ENCODE measurements at places on chromosomes 12 and 14.

GRCh38 chr12:64860446-64860998, 36.1 kb downstream of the TBC1D30 start:
- DNase-seq: no peak

- DNase-seq: no peak
Observed at GRCh38 chr12:3253682-3254275, 176.6 kb downstream of the TSPAN9 start.

- no peak for DNase-seq
Observed at GRCh38 chr14:53175375-53175774, 22.3 kb upstream of the DDHD1 start.

DNA sequence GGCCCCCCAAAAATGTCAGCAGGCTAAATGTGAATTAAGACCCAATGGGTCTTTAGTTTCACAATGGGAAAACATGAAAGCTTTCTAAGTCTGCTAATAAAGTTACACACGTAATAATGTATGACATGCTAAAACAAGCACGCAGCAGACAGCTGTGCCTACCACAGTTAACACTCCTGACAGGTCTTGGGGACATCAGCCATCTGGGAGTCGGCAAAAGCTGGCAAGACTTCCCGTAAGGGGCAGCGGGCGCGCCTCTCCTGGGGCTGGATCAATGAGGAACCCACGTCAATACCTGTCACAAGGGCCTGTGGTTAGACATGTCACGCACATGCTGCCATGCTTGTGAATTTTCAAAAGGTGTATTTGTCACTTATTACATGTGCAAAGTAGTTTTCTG, 45.0 kb downstream of the ACTN1 start:
- no peak for DNase-seq

- no peak for DNase-seq
Observed at GRCh38 chr12:121648458-121649028, 20.9 kb downstream of the MORN3 start.

DNA sequence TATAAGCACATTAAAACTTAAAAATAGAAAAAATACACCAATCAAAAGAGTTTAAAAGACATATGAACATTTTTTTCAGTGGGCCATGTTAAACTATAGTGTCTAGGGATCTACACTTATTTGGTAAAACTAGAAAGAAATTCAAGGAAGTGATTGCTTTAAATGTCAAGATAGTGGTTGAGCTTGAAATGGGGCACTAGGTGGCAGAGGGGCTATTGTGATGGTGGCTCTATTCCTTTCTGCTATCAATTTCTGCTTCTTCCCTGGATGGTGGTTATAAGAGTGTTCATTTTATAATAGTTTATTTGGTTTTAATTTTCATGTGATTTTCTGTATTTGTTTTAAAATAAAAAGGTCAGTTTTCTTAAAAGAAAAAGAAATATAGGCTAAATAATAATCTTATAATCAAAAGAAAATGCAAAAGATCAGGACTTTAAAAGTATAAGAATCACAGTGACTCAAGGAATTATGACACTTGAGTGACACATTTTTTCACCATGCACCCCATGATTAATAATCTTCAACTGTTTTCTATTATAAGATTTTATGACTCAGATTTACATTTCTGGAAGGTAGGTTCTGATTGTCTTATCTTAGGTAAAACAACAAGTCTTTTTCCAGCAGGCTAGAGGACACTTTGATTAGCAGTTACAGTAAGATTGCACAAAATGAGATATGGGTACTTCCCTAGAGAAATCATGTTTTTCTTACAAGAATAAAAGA, 137.5 kb downstream of the FSCB start:
- DNase-seq: no peak

- no peak for DNase-seq
Observed at GRCh38 chr12:12004524-12004923, 66.2 kb upstream of the BCL2L14 start.

- no peak for DNase-seq
Observed at GRCh38 chr12:71503579-71504391, 64.2 kb downstream of the LGR5 start.

DNA sequence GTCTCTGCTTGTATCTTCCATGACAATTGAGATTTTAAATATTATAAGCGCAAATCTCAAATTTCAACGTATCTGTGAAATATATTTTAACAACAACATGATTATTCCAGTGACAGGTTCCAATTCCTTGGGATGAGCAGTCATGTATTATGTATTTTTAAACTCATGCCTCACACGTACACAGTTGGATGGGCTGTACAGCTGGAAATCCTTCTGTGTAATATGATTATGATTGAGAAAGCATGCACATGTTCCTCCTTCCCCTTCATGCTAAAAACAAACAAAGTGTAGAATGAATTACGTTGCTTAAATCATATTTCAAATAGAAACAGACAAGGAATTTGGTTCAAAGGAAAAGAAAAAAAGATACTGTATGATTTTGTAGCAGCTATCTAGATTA, 428.3 kb downstream of the TMTC2 start:
- no peak for DNase-seq

DNA sequence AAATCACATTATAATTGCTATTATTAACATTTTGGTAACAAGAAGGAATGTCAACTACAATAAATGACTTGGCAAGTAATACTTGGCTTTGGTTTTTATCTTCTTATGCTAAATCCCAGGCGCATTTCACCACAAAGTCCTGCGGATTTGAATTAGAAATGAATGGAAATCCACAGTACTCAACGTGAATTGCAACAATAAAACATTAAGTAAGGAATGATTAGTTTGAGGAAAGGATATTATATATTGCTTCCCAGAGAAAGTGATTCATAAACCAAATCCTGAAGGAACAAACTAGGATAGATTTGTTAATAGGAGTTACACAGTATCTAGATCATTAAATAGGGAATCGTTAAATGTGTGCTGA, 1089.7 kb downstream of the TRHDE start:
- DNase-seq: no peak

GRCh38 chr12:57247041-57247440, 3.9 kb downstream of the STAC3 start:
- no peak for DNase-seq

GRCh38 chr14:50791201-50791600, 39.8 kb downstream of the NIN start:
- DNase-seq: no peak

GRCh38 chr14:93105362-93105761, 10.4 kb downstream of the ITPK1 start:
- no peak for DNase-seq

DNA sequence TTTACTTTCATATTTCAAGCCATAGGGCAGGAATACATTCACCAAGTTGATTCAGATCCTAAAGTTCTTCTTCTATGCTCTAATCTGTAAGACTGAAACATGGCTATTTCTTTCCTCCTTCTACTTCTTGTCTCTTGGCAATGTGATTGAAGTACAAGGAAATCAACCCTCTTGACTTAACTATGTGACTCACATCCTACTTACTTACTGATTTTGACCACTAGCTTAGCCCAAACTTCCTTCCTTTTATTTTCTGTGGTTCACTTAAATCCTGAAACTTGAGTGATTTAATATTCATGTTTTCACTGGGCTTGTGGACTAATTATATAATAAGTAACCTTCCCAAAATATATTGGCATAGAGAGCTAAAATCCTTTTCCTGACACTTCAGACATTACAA, 111.2 kb upstream of the NOVA1 start:
- no peak for DNase-seq

DNA sequence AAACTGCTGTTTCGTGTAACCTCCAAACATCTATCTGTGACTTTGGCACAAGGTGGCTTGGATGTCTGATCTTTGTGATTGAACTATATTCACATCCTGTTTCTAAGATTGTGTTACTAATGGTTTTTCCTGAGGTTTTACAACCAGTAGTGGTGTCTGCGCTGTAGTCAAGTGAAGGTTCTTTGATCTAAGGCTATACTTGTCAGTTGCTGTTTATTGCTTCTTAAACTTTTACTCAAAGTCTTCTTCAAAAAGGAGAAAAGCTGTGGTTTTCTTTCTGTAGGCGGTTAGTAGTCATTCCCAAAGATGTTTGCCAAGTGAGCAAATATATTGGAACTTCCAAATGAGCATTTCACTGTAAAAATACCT, 12.3 kb upstream of the CALM1 start:
- no peak for DNase-seq

- no peak for DNase-seq
Observed at GRCh38 chr14:40365305-40365704, 933.1 kb upstream of the FBXO33 start.

DNA sequence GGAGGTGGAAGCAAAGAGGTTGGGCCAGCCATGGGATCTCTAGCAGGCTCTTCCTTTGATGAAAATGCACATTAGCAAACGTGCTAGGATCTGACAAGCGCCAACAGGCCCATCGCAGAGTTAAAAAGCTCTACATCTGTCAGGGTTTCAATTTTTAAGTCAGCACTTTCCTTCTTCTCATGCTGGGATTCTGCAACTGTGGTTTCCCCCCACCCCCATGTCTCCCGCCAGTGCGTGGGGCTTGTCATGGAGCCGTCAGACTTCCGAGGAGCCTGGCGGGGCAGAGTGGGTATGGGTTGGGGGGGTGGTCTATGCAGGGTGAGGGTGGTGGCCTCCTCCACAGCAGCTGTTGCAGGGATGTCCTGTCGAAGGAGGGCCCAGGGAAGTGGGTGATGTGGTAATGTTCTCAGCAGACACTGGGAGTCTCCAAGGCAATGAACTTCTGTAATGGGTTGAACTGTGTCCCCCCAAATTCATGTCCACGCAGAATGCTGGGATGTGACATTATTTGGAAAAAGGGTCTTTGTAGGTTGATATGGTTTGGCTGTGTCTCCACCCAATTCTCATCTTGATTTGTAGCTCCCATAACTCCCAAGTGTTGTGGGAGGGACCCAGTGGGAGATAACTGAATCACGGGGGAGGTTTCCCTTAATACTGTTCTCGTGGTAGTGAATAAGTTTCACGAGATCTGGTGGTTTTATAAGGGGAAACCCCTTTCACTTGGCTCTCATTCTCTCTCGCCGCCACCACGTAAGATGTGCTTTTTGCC, 115.2 kb upstream of the MAP1LC3B2 start:
- no peak for DNase-seq

GRCh38 chr12:26402648-26403047, 207.3 kb downstream of the SSPN start:
- no peak for DNase-seq

DNA sequence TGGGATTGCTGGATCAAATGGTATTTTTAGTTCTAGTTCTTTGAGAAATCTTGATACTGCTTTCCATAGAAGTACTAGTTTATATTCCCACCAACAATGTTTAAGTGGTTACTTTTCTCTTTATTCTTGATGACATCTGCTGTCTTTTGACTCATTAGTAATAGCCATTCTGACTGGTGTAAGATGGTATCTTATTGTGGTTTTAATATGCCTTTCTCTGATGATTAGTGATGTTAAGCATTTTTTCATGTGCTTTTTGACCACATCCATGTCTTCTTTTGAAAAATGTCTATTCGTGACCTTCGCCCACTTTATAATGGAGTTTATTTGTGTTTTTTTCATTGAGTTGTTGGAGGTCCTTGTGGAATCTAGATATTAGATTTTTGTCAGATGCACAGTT, 865.7 kb downstream of the SLC6A15 start:
- DNase-seq: no peak

- no peak for DNase-seq
Observed at GRCh38 chr14:103846543-103847450, 578 bp downstream of the PPP1R13B start.

DNA sequence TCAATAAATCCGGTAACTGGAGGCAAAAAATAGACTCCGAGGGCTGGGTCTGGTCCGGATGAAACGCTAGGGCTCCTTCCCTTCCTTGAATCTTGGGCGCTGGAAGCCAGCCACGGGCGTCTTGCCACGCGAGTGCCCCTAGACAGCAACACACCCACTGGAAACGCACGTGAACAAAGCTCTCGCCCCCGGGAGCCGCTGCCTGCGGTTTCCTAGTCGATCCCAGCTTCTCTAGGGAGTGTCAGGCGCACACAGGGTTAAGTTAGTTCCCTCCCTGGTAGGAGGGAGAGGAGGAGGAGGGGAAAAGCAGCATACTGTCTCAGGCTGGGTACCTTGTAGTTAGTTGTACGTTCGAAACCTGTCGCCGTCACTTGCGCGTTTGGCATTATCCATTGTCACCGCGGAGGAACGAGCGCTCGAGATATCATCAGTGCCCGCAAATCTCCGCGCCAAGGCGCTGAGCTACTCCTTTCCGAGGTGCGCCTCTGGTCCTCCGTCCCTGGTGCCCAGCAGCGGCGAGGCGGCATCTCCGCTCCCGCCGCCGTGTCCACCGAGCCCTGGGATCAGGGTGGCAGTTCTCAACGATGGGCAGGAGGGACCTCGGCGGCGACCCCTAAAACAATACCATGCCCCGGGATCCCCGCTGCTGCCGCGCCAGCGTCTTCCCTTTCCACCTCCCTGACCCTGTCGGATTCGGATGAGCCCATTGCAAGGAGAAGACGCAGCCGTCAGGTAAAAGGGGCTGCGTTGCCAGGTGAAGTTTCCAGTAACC, at the start of gene FLRT2:
FLRT2 (plus strand) TSS at position 342 of the 772 bp plus-strand sequence. CDS start 91,371 bp downstream, outside the sequence.
- no peak for DNase-seq

DNA sequence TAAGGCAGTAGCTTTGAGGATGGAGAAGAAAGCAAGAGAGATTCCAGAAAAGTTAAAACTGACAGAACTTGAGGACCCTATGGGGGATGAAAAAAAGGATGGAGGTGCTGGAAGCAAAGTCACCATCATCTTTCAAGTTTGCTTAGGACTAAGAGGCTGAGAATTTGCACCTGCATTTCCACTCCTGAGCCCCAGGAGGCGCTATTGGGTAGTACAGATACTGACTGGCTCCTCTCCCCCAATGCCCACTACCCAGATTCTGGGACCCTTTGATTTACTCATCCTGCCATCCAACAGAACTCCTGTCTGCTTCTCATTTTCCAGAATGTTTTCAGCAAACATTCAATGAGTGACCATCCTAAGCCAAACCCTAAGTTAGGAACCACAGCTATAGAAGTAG, 34.0 kb upstream of the CMKLR1 start:
- DNase-seq: no peak

- DNase-seq: no peak
Observed at GRCh38 chr12:70150230-70150629, 93.0 kb upstream of the CNOT2 start.

GRCh38 chr12:15443611-15444010, 121.3 kb downstream of the PTPRO start:
- no peak for DNase-seq

- DNase-seq: peak; percentile 25
Observed at GRCh38 chr12:45235087-45236025, 19.5 kb downstream of the ANO6 start.

GRCh38 chr12:89251342-89252271, 100.7 kb downstream of the DUSP6 start:
- no peak for DNase-seq

DNA sequence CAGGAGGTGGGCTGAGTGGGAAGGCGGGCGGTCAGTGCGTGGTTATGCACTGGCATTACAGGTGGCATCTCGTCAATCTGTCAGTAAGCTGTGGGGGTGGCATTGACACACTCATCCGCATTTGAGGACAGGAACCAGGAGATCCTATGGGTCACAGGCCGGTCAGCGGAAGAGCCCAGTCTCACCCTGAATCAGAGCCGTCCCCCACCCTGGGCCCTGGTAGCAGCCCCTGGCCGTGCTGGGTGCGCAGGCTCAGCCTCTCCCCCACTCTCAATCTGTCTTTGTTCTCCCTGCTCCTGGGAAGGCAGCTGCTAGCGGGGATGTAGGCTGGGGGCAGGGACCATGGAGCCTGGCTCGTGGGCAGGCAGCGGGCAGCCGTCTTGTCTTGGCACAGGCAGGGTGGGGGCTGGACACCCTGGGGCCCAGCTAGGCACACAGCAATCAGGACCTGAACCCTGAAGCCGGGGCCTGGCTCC, 5.1 kb downstream of the INF2 start:
- peak; percentile 55 for DNase-seq
